Stimulated activated CD4-positive, alpha-beta T cell treated with anti-CD3 and anti-CD28 coated beads, TNF-alpha, amount 100 ng/mL, for 1 hour (primary cell): ENCODE measurements at places on chromosomes 3 and 15.

GRCh38 chr3:64450396-64450956 lies 225.2 kb upstream of the PRICKLE2 start:
- no peak for DNase-seq

- no peak for DNase-seq
Observed at GRCh38 chr3:141900343-141900742, 23.9 kb downstream of the ATP1B3 start.

DNA sequence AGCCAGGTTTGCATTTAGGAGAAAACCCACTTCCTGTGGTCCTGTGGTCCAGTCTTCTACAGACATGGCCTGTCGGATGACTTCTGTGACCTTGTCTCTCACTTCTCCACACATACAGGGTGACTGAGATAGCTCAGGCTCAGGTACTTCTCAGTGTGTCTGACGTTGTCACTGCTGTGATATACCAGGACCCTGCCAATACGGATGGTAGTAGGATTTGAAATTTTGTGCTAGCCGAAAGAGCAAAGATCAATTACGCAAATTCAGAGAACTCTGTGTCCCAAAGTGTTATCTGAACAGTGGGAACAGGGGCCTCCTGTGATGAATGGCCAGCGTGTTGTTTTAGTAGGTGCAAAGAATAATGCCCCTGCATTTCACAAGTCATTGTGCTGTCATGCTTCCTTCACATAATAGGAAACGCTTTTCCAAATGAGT lies 128.9 kb downstream of the MCTP2 start:
- no peak for DNase-seq

GRCh38 chr15:34724481-34724880 lies 30.3 kb downstream of the GJD2 start:
- DNase-seq = no peak

- no peak for DNase-seq
Observed at GRCh38 chr15:41695750-41696436, 35.7 kb downstream of the MGA start.
